LNCaP clone FGC (cell line): ENCODE measurements at places on chromosomes 5 and 9.

DNA sequence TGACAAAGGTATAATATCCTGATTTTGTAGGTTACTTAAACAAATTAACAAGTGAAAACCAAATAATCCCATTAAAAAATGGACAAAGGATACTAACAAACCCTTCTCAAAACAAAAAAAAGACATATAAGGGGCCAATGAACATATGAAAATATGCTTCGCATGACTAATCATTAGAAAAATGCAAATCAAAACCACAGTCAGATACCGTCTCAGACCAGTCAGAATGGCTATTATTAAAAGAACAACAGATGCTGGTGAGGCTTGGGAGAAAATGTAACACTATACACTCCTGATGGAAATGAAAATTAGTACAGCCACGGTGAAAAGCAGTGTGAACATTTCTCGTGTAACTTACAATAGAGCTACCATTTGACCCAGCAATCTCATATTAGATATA is 1542.2 kb upstream of the CDH9 start:
- no peak for DNase-seq

- DNase-seq: no peak
Observed at GRCh38 chr9:98080326-98080725, 23.8 kb downstream of the NANS start.

DNA sequence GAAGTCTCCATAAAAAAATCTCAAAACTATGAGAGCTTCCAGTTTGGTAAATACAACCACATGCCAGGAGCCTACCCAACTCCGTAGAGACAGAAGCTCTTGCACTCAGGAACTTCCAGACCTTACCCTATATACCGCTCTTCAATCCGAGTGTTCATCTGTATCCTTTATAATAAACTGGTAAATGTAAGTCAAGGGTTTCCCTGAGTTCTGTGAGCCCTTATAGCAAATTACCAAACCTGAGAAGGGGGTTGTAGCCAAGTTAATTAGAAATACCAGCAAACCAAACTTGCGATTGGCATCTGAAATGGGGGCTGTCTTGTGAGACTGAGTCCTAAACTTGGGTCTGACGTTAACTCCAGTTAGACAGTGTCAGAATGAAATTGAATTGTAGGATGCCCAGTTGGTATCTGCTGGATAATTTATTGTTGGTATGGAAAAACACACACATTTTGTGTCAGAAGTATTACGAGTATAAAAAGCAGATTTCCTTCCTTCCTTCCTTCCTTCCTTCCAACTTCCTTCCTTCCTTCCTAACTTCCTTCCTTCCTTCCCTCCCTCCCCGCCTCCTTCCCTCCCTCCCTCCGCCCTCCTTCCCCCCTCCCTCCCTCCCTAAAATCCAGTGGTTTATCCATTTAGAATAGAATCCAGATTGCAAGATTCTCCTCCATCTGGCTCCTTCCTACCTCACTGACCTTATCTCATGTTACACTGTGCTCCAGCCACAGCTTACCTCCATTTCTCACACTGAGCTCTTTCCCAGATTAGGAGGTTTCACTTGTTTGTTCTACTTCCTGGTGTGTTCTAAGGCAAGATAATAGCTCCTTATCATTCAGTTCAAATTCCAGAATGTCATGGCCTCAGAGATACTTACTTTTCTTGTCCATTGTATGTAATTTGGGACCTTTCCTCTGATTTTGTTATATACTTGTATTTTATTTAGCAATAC is 196.7 kb downstream of the WDR70 start:
- DNase-seq: no peak

DNA sequence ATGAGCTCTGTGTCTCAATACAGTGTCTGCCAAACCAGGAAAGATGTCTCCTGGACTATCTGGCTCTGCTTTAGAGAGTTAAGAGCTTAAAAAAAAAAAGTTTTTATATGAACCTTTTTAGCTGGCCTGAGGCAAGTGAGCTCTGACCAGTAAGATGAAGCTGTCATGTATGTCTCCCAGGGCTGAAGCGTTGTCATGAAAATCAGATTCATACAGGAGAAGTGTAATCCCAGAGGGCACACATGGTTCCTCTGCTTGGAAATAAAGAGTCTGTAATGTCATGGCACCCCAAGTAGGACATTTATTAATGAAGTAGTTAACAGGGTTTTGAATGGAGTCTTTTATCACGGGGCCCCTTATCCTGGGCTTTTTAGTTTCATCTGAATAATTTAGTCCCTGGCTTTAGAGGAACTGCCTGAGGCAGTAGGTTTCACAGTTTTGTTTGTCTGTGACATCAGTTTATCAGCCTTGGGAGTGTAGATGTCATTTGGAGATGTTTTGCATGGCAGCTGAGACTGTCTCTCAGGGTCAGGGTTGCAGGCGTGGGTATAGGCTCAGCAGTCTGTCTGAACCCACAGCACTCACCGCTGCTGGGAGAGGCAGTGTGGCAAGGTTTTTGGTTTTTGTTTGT is 223.3 kb downstream of the DIRAS2 start:
- DNase-seq: no peak

GRCh38 chr5:154701181-154701580 is 54.0 kb upstream of the LARP1 start:
- peak; percentile 97 for DNase-seq

GRCh38 chr5:76546497-76547102 is 76.6 kb downstream of the F2RL2 start:
- DNase-seq: no peak

- DNase-seq: no peak
Observed at GRCh38 chr5:150774145-150774544, 4.4 kb upstream of the SMIM3 start.

DNA sequence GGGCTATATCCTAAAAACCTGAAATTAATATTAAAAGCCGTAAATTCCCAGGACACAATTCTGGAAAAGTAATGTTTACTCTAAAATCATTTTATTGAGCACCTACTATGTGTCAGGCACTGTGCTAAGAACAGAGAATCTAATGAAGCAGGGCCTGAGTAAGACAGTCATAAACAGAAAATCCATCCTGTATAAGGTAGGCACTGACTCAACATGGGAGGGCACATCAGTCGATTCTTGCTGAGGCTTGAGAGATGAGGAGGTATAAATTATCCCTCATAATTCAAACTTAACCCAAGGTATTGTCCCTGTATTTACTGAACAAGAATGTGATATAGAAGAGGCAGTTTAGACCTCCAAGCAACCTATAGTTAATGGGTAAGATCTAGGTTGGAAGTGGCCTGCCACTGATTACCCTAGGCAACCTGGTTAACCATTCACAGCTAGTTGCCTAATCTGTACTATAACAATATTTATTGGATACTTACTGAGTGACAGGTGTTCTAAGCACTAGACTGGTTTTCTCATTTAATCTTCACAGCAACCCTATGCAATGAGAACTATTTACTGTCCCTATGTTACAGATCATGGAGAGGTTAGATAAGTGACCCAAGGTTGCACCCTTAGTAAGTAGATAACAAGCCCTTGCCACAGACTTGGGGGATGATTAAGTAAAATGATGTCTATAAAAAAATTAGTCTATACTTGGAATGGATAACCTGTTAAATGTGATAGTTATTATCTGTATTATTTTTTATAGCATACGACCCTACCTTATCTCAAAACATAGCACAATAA is 317.7 kb downstream of the PDE4D start:
- no peak for DNase-seq

DNA sequence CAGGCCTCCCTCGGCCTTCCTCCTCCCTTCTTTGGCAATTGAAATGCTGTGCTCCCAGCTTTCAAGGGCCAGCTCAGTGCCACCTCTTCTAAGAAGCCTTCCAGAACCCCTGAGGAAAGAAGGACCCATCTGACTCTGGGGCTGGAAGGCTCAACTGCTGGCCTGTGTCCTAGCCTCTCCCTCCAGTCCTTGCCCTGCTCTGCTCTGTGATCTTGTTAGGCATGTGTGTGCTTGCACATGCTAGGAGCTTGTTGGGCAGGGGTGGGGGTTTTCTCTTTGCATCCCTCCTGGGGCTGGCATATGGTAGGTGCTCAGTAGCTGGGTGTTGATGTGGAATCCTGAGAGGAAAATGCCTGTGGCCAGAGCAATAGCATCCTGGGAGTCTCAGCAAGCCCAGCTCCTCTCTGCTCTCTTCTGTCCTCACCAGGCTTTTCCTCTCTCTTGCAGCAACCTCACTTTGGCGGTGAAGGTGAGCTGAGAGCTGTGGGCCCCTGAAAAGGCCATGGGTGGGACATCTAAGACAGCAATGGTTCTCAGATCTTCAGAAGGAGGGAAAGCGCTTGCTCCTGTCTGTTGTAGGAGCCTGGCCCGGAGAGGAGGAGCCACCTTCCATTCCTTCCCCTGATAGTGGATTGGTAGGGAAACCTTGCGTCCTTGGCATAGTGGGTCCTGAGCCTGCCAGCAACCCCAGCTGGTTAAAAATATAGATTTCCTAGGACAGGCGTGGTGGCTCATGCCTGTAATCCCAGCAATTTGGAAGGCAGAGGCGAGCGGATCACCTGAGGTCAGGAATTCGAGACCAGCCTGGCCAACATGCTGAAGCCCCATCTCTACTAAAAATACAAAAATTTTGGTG is 9.9 kb downstream of the DOLK start:
- DNase-seq: no peak

- no peak for DNase-seq
Observed at GRCh38 chr5:171966270-171966669, 40.2 kb downstream of the FBXW11 start.

DNA sequence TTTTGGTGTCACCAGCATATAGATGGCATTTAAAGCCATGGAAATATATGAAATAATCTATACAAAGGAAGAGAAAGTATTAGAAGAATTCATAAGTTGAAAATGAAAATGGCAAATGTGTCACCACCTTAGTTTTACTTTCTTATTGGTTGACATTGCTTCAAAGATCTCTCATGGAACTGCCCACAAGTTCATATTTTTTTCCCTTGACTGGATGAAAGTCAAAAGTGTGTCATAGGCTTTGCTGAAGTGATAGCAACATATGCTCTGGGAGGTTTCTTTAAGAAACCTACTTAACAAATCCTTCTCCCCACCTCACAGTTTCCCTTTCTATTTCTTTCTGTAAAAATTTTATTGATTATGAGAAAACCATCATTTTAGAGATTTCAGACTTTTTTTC is 127.2 kb downstream of the VPS13A start:
- DNase-seq: no peak

DNA sequence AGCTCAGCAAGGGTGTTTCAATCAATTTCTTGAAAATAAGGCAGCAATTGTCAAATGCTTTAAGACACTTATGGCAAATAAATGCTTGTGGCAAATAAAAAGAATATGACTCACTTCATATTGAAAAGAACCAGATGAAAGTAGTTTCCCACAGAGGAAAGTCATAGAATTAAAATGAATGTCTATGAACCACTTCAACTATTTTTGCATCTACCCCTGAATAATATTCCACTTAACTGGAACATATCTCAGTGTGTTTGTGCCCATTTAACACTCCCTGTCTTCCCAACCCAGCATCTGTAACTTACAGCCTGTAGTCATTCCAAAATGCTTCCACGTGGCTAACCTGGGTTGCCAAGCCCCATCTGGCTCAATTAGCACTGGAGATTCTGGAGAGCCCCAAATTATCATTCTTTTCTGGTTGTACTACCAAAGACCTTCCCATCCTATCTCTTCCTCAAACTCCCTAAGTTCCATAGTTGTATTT is 84.7 kb downstream of the FEM1C start:
- no peak for DNase-seq

- DNase-seq: no peak
Observed at GRCh38 chr9:87687207-87687606, 38.7 kb upstream of the CTSL start.

- no peak for DNase-seq
Observed at GRCh38 chr9:37679649-37680402, 29.1 kb downstream of the FRMPD1 start.

GRCh38 chr9:73137914-73138313 is 13.8 kb upstream of the ANXA1 start:
- DNase-seq: no peak
